ENCODE measurements at places on chromosomes 11 and 22.

DNA sequence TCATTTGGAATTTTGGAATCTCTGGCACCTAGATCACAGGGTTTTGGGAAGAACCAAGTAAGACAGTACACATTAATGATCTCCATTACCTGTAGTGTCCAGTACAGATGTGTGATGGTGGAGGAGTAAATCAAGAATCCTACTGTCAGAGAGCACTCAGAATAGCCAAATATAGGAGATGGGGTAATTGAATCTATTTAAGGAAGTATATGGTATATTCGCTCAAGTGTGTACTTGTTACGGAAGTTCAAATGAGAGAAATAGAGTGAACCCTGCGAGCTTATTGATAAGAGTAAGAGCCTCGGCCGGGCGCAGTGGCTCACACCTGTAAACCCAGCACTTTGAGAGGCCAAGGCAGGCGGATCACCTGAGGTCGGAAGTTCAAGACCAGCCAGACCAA lies 2.2 kb downstream of the SPCS2 start:
- DNase-seq: no peak

DNA sequence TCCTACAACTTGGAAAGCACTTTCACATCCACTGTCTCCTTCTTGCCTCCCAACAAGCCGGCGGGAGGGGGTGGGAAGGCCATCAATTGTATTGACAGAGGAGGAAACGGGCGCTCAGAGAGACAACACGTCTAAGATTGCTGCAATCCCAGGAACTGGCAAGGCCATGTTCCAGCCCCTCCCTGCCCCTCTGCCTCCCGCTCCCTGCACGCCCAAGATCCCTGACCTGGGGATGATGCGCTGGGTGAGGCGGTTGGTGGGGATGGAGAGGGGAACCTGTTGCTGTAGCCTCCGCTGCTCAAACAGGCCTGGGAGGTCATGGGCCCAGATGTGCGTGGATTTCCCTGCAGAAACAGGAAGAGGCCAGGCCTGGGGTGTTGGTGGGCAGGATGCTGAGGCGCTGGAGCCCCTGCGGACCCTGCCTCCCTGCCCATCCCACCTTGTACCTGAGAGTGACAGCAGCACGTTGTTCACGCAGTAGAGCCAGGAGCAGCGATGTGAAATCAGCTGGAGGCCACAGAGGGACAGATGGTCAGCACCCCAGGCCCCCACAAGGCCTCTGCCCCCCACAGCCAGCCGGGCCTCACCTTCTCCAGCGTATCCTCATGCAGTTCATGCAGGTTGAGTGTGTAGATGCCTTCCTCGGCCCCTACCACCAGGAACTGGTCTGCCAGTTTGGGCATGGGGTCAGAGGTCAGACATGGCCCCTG lies 6.8 kb downstream of the MAP4K2 start:
- no peak for DNase-seq

- no peak for DNase-seq
These were observed 213.1 kb downstream of the LRRC4C start for GRCh38 chr11:41246399-41246745.

DNA sequence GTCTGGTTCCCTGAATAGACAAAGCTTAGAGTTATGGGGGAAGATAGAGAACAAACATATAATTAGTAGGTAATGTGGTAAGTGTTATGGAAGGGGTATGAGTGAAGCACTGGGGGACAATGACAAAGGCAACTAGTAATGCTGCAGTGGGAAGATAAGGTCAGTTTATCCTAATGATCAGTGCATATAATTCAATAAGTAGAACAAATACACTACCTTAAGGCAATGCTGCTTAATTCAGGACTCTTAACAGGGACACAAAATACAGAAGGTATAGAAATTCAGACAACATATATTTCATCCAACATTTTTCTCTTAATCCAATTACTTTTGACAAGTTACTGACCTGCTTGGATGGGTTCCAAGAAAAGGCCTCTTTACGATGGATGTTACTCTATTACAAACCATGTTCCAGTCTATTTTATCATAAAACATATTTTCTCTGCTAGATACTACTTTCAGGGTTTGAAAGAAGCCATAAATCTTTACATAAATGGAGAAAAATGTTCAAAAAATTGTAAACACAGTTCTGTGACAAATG lies 1186.2 kb downstream of the LRRC4C start:
- no peak for DNase-seq

- no peak for DNase-seq
These were observed 8.7 kb upstream of the DAGLA start for GRCh38 chr11:61671527-61671926.

- no peak for DNase-seq
These were observed 355.7 kb downstream of the MN1 start for GRCh38 chr22:27445881-27446280.

- DNase-seq: no peak
These were observed 22.1 kb downstream of the FLI1 start for GRCh38 chr11:128715691-128716561.

- no peak for DNase-seq
These were observed 35.1 kb upstream of the NAV2 start for GRCh38 chr11:19677381-19678080.

DNA sequence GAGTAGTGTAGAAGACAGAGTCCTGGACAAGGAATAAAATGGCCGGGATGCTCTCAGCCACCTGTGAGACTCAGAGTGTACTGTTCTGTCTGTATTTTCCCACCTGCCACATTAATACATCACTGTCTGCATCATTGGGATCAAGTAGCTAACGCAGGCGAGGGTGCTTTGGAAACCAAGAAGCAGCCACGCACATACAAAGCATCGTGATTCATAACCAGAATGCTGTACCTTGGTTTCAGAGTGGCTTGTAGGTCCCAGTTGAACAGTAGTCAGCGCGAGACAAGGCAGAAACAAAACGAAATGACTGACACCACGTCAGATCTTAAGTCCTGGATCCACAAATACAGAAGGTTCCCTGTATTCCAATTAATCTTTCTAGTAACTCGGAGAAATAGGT lies 198.3 kb downstream of the GRIK4 start:
- DNase-seq: no peak
